ENCODE measurements at places on chromosomes 7 and 10.

GRCh38 chr7:596819-597182 is 77.2 kb upstream of the PDGFA start:
- DNase-seq = no peak

DNA sequence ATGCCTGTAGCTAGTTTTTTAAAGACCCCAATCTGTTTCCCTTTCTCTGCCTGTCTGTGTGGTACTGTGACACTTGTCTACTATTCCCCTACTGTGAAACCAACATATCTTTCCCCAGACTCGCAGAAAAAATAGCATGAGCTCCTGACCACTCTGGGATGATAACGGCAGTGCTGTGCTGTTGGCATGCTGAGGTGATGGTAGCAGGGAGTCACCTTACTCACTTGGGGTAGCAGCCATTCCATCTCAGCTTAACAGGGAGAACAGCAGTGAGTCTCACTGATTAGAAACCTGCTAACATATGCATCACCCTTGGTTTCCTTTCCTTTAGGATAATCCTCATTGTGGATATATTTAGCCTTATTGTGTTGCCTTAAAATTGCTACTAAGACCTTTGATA is 469.6 kb upstream of the FZD8 start:
- no peak for DNase-seq

DNA sequence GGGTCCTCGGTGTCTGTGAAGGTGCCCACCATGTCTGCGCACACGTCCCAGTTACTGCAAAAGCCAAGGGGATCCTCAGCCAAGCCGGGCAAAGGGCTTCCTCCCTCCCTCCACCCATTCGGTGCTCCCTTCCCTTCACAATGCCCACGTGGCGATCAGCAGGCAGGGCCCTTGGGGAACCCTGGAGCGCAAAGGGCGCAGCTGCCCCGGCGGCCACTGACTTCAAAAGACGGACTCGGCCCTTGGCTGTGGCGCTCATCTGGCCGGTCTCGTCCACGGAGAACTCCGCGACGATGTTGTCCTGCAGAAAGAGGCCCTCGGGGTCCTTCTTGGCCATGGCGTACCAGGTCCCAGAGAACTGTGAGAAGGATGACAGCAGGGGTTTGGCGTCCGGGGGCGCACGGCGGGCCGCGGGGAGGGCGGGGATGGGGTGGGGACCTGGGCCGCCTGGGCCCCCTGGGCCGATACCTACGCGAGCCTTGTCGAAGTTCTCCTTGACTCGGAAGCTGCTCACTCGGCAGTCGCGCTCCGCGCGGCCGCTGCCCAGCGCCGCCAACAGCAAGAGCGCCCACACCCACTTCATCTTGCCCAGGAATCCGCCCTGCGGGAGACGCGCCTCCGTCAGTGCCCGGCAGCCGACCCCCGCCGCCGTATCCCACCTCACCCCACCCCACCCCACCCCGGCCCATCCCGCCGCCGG is 439 bp downstream of the RBP4 start:
- peak; percentile 84 for DNase-seq

DNA sequence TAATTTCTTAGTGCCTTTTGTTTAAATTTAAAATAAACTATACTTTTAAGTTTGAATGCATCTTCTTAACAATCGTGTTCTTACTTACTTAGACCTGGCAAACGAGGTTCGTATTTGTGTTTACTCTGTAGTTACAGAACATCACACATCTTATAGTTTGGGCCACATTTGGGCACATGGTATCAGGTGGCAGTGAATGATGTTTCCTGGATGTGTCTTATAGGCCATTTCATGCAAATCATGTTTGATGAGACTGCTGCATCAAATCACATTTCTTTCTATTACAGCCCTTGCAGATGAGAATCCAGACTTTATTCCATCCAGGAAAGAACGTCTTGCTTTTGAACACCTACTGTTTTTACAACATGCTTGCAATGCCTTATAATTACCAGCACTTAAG is 78.5 kb downstream of the RBM33 start:
- no peak for DNase-seq

GRCh38 chr10:12938271-12938670 is 63.2 kb downstream of the CCDC3 start:
- DNase-seq = no peak

GRCh38 chr10:34780818-34781380 is 34.2 kb downstream of the PARD3 start:
- peak; percentile 56 for DNase-seq

DNA sequence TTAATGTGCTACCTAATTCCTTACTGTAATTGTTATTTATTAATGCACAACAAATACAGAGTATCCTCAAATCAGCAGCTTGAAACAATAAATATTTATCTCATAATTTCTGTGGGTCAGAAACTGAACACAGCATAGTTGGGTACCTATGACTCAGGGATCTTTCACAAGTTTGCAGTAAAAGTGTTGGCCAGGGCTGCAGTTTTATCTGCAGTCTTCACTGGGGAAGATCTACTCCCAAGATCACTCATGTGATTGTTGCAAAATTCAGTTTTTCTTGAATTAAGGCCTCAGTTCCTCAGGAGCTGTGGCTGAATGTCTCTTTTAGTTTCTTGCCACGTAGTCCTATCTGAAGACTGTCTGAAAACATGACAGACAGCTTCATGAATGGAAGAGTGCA is 237.8 kb downstream of the ZWINT start:
- no peak for DNase-seq

GRCh38 chr7:112176693-112177415 is 29.3 kb downstream of the DOCK4 start:
- no peak for DNase-seq

DNA sequence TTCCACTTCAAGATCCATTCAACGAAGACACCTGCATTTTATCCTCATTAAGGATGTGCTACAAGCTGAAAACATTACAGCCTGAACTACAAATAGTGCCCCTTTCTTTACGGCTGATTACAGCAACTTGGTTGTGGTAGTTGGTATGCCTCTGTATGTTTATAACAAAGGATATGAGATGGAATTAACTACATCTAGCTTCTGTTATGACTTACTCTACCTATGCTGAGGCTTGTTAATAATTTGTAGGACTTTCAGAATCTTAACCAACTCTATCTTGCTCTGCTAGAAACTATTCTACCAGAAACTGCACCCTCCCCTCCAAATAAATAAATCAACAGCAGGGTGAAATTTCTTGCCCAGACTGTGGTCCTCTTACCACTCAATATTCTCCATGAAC is 448.1 kb downstream of the GRM8 start:
- no peak for DNase-seq

GRCh38 chr10:63887023-63887589 is 365.9 kb downstream of the REEP3 start:
- no peak for DNase-seq

GRCh38 chr7:77391230-77391629 is 24.9 kb downstream of the GSAP start:
- DNase-seq = no peak

DNA sequence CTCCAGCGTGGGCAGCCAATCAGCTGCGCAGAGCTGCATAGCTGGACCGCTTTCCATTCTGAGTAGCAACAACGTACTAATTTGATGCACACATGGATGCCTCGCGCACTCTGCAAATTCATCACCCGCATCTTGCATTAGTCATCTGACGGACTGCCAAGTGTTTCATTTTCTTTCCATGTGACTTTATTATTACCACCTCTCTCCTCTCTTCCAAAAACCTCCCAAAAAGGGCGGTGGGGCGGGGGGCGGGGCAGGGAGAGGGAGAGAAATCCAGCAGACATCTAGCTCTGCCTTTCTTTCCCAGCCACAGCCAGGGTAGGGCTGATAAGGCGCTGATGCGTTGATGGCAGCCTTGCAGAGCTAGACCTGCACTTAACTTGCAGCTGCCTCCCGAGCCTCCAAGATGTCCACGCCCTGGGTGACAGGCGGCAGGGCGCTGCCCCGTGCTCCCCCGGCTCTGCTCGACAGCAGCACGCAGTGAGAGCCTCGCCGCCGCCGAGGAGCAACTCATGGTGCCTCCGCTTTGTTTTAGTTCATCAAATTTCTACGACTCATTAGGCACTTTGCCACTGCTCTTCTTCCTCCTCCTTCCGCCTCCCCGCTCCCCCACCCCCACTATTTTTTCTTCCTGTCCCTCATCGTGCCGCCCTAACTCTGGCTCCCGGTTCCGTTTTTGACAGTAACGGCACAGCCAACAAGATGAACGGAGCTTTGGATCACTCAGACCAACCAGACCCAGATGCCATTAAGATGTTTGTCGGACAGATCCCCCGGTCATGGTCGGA is 147.3 kb downstream of the CELF2 start:
- DNase-seq = peak; percentile 76

DNA sequence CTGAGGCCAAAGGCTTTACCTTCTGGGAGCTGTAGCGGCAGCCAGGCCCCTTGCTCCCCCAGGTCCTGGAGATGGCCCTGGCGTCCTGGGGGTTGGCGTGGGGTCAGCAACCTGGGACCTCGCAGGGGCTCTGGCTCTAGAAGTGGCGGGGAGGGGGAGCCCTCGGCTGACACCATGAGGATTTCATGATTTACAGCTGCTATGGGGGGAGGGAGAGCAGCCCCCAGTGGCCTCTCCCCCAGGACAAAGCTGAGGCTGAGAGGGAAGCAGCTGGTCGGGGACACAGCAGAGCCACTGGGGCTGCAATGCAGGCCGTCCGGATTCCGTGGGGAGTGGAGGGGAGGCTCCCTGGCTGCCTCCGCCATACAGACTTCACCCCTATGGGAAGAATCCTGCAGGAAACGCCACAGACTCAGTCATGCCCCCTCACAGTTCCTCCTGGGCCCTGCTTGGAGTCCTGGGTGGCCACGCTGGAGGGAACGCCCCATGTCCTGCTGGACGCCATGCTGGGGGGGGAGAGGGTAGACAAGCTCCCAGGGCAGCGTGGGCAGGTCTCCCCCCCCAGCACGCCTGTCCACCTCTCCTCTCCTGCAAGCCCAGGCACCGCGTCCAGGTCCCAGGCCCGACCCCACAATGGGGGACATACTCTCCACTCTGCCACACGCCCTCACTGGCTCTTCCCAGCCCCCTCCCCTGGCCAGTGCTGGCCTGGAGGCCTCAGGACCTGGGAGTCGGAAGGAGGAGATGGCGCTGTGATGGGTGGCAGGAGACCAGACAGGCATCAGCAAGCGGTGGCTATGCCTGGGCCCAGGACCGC is 243.6 kb downstream of the ELFN1 start:
- DNase-seq = no peak

GRCh38 chr7:151503902-151504714 is 15.6 kb downstream of the RHEB start:
- no peak for DNase-seq

DNA sequence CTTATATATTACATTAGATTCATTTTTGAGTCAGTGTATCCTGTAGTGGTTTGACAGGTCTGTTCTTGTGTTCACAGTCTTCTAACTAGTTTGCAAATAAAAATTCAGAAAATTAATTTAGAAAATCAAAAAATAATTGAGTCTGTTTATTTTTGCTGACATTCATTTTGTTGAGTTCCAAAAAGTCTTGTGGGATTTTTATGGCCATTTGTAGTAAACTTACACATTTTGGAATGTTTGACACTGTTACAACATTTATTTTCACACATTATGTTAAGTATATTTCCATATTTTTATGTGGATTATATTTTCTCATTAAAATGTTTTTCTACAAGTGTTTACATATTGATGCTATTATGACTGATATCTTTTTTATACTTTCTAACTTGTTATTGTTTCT is 16.4 kb downstream of the RABGEF1 start:
- no peak for DNase-seq

DNA sequence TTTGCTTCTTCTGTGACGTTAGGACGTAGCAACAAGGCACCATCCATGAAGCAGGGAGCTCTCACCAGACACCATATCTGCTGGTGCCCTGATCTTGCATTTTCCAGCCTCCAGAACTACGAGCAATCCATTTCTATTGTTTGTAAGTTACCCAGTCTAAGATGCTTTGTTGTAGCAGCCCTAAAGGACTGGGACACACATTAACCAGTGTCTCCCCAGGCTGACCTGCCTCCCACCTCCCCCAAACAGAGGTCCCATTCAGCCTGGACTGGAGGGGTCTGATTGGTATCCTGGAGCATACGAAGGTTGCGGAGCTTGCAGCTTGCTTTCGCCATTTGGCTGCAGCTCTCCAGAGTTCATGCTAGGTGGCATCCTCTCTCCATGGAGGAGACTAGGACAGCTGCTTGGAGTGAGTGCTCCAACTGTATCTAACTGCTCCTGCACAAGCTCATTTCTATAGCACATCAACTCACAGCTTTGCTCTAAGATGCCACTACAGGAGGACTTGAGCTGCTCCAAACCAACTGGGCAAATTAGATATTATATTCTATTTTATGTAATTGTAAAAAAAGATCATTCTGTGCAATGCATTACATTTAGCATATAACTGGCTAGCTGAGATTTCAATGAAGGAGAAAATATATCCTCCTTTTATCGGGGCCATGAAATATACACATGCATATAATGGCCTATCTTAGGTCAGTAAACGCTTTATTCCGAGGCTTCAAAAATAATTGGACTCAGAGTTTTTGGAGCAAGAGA is 8.0 kb upstream of the GRK5 start:
- DNase-seq = peak; percentile 69

GRCh38 chr7:15440482-15440881 is 121.3 kb downstream of the AGMO start:
- DNase-seq = no peak

- no peak for DNase-seq
Measured at GRCh38 chr7:85805656-85806055, 618.8 kb upstream of the SEMA3D start.

- no peak for DNase-seq
Measured at GRCh38 chr7:92155108-92155739, 20.9 kb upstream of the CYP51A1 start.

- DNase-seq = peak; percentile 53
Measured at GRCh38 chr10:44973323-44974081, 5.1 kb downstream of the DEPP1 start.

DNA sequence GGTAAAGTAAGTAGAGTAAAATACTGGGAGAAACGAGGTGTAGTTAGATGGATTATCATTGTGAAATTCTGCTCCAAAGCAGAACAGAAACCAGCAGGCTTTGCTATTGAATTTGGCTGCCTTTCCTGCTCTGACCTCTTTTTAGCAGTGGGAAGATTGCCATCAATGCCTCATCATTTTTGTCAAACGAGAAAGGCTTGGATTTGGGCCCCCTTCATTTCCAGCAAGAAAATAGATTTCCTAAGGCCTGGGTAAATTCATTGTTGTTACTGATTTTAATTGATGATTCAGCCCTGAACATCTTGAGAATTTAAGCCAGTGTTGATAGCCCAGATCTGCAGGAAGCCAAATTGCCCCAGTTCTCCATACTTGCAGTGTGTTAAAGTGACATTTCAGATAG is 35.2 kb upstream of the ASAH2 start:
- DNase-seq = no peak

DNA sequence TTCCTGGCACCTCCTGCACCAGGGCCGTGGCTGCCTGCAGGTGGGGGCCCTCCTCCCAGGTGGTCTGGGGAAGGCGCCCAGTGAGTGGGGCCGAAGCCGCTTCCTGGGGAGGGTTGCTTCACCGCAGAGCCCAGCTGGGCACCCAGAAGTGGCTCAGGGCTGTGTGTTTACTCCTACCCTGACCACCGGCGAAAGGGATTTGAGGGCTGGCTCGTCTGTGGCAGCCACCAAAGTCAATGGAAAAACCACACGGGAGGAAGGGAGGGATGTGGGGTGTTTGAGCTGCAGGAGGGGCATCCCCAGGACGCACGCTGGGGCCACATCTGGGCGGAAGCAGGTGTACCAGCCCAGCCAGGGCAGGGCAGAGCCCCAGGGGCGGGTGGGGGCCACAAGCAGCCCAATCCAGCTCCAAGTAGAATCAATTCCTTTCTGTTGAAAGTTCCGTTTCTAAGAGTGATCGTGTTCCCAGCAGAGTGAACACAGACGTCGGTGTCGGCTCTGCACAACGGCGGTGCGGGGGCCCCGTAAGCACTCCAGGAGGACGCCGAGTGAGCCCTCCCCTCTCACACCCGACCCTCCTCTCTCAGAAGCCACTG is 69.9 kb downstream of the FOXL3 start:
- peak; percentile 63 for DNase-seq
